ENCODE measurements at places on chromosomes 4 and X.
A peak's percentile ranks its signal among the peaks of the same experiment; 100 is the strongest.

GRCh38 chrX:129540722-129541184 is 694 bp downstream of the OCRL start:
- DNase-seq = peak; percentile 29

GRCh38 chr4:112253382-112254000 is 21.9 kb downstream of the AP1AR start:
- no peak for DNase-seq

DNA sequence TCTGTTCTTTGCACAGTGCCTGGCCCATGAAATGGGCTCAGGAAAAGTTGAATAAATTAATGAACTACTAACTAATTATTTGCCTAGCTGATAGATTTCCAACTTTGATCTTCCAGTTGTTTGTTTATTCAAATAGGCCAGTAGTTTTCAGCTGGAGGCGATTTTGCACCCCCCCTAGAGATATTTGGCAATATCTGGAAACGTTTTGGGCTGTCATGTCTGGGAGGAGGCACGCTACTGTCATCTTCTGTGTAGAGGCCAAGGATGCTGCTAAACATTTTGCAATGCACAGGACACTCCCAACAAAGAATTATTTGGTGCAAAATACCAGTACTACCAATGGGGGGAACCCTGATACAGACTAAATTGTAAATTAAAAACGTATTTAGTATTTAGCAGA is 81.9 kb downstream of the VCX2 start:
- DNase-seq = no peak

DNA sequence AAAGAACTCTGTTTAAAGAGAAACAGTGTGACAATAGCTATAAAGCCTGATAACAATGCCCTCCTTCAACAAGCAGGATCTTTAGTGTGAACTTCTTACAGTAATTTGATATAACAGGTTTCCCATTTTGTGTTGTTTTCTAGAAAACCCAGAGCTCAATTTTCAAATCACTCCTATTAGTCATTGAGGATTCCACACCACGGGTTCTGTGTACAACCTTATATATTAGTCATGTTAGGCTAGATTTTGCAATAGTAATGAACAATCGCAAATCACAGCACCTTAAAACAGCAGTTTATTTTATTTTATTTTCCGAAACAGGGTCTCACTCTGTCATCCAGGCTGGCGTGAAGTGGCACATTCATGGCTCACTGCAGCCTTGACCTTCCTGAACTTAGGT is 1020.9 kb upstream of the INTU start:
- DNase-seq = no peak

DNA sequence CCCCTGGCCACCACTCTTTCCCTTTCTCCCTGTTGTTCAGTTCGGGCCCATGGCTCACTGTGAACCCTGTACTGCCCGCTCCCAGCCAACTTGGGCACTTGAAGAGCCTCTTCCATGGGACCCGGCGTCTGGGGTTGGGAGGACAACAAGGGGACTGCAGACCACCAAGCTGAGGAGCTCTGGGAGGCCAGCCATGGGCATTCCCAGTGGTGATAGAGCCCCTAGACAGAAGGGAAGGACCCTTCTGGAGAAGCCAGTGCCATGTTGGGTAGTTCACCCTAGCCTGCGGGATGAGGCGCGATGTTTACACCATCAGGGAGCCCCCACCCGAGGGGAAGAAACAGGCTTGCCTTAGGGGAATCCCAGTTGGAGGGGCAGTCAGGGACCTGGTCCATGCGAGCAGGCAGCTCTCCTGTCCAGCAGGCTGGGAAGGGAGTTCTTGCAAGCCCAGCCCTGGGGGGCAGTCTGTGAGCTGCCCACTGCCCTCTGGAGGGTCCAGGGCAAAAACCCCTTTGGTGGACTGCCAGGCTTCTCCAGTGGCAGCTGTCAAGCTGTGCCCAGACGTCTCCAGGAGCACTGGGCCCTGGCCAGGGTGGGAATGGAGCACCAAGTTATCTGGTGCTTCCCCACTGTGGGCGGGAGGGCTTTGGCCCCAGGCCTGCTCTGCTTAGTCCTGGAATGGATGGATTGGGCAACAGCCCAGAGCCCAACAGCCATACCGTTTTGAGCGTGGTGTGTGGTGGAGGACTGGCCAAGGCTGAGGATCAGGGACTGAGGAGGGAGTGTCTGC is 23.7 kb upstream of the UBA1 start:
- no peak for DNase-seq

Measured in Caki2 (cell line).